GM20000 (cell line): ENCODE measurements at places on chromosomes 16 and 17.

- DNase-seq: peak; percentile 95
Observed at GRCh38 chr16:1771188-1771863, at the start of gene NME3. NME3 (minus strand) TSS chr16:1771543; CDS start chr16:1771534, 9 bp downstream.

- DNase-seq: no peak
Observed at GRCh38 chr17:38663964-38664644, 10.7 kb downstream of the EPOP start.

- no peak for DNase-seq
Observed at GRCh38 chr17:77344038-77344437, 203.3 kb downstream of the SEC14L1 start.

DNA sequence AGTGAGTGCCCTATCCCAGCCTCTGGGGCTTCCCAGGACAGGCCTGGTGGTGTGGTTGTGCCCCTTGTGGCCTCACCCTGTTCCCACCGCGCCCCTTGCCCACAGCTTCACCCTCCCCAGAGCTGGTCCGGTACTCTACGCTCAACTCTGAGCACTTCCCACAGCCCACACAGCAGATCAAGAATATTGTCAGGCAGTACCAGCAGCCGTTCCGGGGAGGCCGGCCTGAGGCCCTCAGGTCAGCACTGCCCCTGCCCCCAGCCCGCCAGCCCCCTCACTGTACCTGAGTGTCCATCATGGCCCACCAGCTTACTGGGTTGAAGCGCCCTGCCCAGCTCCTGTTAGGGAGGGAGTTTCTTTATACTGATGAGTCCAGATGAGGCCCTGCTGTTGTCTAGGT, 32.3 kb upstream of the ALKBH5 start:
- DNase-seq: no peak

- DNase-seq: no peak
Observed at GRCh38 chr17:59870482-59870881, 22.3 kb downstream of the TUBD1 start.

DNA sequence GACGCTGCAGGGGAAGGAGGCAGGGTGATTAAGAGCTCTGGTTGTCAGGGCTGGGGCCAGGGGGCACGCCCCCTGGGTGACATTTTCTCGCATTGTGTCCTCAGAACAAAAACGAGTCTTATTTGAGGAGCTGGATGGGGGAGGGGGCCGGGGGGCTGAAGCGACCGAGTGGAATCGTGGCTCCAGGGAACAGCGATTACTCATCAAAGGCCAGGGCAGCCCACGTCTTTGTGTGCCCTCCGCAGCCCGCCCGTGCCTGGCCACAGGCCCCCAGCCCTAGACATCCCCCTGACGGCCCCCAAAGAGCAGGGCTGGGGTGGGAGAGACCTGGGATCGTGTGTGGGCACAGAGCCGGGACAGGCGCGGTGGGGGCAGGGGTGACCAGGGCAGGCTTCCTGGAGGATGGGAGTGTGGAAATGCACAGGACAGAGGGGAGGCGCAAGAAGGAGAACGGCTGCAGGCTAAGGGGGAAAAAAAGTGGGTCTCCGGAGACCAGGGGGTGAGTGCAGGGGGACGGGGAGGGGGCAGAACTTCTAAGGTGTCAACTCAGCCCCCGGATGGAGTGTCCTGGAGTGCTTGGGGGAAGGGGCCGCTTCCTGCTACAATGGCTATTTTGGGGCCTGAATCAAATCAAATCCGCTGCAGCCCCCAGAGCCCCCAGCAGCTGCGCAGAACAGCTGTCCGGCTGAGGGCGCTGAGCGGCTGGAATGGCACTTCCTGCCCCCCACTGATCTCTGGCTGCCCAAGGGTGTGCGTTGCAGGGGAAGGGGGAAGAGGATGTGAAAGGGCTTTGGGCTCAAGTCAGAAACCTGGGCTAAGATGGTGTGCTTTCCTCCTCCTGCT, 24.0 kb upstream of the PHB1 start:
- DNase-seq: no peak
